ENCODE measurements at places on chromosomes 7 and 10.

GRCh38 chr10:71790749-71791440, 17.6 kb upstream of the VSIR start:
- DNase-seq: no peak

DNA sequence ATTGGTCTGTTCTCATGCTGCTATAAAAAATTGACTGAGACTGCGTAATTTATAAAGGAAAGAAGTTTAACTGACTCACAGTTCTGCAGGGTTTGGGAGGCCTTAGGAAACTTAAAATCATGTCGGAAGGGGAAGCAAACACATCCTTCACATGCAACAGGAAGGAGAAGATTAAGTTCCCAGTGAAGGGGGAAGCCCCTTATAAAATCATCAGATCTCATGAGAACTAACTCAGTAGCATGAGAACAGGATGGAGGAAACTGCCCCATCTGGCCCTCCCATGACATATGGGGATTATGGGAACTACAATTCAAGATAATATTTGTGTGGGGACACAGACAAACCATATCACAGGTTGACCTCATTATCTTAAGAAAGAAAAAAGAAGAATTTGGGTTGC, 134.5 kb downstream of the PPP1R3A start:
- DNase-seq: no peak

DNA sequence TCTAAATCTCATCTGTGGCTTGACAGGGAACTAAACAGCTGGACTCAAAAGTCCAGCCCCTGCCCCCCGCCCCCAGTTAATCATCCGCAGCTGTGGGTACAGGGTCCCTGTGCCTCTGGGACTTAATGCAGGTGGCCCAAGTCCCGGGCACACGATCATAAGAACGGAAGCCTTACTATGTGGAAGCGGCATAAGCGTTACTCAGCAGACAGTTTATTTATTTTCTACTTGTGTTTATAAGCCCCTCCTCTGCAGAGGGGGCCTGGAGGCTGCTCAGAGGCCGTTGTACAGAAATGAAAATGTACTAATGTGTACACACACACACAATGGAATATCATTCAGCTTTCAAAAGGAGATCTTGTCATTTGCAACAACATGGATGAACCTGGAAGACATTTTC, 158.0 kb upstream of the TNS3 start:
- DNase-seq: no peak

DNA sequence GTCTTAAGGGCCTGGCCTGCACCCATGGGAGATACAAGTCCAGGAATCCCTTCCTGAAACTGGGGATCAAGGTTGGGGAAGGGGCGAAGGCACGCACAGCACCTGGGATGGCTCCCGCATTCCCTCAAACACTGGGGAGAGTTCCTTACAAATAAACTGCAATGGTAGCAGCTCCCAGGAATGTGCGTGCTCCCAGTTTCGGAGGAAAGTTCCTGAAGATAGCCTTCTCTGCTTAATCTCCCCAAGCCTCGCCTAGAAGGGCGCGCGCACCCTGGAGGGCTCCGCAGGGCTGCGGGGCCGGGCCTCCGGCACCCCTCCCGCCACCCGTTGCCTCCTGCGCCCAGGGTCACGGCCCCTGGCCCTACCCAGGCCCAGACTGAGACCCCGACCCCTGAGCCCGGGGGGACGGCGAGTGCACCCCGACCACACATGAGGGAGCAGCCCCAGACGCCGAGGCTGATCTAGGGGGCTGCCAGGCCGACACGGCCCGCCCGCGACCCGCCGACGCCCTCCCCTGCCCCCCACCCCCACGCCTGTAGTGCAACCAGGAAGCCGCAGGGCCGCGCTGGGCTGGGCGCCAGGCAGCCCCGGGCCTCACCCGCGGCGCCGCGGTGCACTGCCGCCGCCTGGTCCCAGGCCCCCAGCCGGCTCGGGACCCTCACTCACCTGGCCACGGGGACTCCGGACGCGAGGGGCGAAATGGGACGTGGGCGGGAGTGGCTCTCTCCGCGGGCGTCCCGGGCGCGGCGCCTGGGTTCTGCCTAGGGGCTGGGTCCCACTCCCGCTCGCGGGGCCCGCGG, 460 bp downstream of the ANXA11 start:
- peak; percentile 19 for DNase-seq

DNA sequence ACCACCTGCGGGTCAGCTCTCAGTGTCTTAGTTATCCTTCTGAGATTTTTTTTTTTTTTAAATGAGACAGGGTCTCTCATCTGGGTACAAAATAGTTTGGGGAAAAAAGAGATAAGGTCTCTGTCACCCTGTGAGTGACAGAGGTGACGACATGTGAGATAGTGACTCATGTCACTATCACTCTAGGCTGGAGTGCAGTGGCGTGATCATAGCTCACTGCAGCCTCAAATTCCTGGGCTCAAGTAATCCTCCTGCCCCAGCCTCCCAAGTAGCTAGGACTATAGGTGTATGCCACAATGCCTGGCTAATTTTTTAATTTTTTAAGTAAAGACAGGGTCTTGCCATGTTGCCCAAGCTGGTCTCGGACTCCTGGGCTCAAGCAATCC, 10.4 kb downstream of the BLVRA start:
- no peak for DNase-seq

DNA sequence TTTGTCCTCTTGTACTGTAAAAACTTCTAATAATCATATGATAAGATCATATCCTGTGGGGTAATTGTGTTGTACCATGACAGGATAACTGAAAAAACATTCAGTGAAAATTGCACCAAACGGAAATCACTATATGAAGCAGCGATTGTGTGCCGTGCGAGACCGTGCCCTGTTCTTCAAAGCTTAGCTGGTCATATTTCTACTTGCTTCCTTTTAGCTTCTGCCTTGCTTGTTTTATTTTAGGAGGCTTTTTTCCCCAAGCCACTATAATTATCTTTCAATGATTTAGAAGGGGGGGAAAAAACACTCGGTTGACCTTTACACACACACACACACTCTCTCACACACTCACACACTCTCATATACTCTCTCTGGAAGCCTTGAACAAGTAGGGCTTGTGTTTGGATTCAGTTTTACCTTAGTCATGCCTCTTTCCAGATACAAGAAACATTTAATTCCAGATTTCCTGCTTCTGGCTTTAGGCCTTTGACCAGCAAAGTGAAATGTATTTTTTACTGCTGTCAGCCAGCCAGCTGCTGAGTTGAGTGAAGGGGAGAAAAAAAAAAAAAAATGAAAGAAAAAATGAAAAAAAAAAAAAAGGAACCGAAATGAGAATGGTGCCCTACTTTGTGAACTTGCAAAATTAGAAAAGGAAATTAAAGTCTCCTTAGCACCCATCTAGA, 181.4 kb downstream of the ARID5B start:
- DNase-seq: peak; percentile 48

DNA sequence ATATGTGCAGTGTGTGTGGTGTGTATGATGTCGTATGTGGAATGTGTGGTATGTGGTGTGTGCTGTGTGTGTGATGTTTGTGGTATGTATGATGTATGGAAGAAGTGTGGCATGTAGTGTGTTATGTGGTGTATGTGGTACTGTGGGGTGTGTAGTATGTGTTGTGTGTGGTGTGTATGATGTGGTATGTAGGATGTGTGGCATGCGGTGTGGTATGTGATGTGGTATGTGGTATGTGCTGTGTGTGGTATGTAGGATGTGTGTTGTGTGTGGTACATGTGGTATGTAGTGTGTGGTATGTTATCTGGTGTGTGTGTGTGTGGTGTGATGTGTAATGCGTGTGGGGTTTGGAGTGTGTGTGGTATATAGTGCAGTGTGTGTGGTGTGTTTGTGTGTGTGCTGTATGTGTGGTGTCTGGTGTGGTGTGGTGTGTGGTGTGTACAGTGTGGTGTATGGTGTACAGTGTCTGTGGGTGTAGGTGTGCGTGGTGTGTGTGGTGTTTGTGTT, 129.6 kb downstream of the ATP6V0E2 start:
- no peak for DNase-seq

- DNase-seq: no peak
Observed at GRCh38 chr7:70344726-70345125, 746.5 kb downstream of the AUTS2 start.

- DNase-seq: no peak
Observed at GRCh38 chr7:21866731-21867130, 79.0 kb downstream of the CDCA7L start.

GRCh38 chr7:20561466-20561865, 54.0 kb upstream of the ABCB5 start:
- no peak for DNase-seq

DNA sequence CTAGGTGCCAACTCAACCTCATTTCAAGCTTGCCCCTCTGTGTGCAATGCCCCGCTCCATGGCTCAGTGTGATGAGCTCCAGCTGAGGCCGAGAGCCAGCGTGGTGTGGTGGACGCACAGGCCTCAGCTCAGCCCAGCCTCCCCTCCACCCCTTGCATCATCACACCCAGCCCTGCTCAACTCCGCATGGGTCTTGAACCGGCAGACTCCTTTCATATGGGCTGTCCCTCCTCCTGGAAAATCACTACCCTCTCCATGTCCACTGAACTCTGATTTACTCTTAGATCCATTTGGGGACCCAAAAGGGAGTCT, 16.6 kb upstream of the SLC18A3 start:
- no peak for DNase-seq

DNA sequence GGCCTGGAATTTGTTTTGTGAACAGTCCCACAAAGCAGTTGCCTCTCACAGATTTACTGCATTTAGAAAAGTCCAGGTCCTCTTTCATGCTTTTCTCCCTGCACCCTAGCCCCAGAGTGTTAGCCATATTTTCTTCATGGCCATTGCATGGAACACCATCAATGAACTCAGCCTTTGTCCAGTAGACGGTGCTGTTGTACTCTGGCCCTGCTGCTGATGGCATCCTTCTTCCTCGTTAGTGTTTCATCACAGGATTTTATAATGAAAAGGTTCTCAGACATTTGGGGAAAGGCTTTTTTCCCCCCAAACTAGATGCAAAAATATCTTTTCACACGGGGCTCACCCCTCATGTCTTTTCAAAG, 93.0 kb upstream of the SLC25A13 start:
- DNase-seq: peak; percentile 15

GRCh38 chr10:61903928-61904344, 2.4 kb downstream of the ARID5B start:
- no peak for DNase-seq

DNA sequence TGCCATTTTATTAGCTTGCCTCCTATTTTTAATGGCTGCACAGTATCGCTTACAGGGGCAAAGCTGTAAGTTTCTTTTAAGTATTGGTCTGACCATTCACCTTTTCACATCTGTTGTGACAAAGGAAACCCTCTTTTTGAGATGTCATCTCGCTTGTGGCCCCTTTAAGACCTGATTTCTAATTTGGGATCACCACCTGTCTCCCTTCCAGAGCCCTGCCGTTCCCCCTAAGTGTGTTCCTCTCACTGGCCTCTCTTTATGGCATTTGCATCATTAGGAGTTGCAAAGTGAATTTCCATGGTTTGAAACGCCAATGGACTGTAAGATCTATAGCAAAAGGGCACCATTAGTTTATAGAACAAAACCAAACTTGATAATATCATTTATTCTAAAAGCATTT, 1.4 kb downstream of the EPDR1 start:
- DNase-seq: no peak

- DNase-seq: peak; percentile 52
Observed at GRCh38 chr10:119750391-119751230, 24.8 kb downstream of the INPP5F start.

GRCh38 chr7:4461531-4461930, 220.6 kb upstream of the FOXK1 start:
- DNase-seq: no peak

DNA sequence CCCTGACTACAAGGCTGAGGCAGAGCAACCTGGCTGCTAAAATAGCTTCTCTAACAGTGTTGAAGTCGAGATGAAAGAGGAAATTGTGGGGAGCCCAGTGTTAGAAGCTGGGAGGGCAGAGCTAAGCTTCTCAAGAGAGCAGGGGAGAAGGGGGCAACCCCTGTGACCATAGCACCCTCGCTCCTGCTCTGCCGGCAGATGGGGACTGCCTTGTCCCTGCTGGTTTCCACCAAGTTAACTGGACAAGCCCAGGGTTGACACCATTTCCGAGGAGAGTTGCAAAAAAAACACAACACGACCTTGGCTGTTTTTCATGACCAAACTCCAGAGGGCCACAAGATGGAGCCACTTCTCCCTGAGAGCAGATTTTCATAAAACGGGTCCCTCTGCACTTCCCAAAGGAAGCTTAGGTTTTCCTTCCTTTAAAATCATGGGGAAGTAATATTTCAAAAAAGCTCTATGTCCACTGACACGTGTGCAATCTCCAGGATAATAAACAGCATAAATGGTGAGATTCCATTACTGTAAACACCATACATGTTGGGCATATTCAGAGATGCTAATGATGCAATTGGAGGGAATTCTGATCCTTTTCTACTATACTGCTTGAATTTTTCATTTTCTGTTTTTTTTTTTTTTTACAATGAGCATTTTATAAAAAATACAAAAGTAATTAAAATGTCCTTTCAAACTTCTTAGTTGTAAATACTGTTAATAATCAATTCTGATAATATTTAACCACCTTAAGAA, 140.4 kb downstream of the PIP4K2A start:
- no peak for DNase-seq
